Activated CD4-positive, alpha-beta T cell treated with anti-CD3 and anti-CD28 coated beads for 4 hours (primary cell): ENCODE measurements at places on chromosomes 6 and 20.

GRCh38 chr6:25253351-25253750, 25.8 kb upstream of the CARMIL1 start:
- DNase-seq: no peak

DNA sequence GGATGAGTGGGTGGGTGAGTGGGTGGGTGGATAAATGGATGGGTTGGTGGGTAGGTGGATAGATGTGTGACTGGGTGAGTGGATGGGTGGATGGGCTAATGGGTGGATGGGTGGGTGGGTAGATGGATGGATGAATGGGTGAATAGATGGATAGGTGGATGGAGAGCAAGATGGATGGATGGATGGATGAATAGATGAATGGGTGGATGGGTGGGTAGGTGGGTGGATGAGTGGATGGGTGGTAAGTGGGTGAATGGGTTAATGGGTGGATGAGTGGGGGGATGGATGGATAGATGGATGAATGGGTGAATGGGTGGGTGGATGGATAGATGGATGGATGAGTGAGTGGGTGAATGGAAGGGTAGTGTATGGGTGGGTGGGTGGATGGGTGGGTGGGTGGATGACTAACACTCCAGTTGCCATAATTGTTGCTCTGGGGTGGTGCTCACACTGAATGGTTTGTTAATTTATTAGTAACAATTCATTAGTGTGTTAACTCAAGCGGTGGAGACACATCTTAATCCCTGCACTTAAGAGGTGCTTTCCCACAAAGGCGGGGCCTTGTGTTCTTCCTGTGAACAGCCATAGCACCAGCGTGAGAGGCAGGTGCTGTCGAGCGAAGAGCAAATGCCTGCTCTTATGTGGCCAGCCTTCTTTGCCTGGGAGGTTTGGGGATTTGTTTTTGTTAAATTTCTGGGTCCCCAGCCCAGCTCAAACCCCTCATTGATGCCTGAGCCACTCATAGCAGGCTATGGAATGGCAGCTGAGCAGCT, 4.9 kb upstream of the APCDD1L start:
- no peak for DNase-seq

DNA sequence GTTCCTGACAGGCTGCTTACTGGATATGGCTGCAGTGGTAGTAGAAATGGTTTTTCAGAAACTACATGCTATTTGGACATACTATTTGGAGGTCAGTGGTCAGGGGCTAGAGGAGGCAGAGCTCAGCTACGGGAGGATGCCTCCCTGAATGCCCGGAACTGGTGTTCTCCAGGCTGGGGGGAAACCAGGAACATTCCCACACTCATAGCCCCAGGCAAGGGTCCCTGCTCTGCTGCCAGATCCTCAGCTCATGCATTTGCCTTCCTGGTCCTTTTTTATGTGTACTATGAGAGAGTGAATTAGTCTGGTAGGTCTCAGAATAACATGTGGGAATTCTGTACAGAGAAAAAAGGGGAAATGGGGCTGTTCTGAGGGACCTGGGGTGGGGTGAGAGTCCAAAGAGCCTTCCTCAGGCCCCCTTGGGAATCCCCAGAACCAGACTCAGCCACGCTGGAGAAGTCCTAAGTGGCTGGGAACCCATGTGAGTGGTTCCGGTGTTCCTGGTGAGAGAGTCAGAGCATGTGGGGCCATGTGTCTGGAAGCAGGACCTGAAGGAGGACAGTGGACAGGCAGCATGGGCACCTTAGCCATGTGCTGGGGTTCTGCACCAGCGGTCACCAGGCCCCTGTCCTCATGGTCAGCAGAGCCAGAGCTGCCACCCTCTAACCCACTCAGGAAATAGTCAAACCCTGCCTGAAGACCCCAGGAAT, 58.0 kb upstream of the MYL9 start:
- no peak for DNase-seq

GRCh38 chr20:58818586-58819285, 32.0 kb downstream of the GNAS-AS1 start:
- DNase-seq: no peak

- no peak for DNase-seq
Measured at GRCh38 chr6:135328136-135328535, 147.0 kb downstream of the MYB start.
